ENCODE measurements at places on chromosomes 13 and 19.

DNA sequence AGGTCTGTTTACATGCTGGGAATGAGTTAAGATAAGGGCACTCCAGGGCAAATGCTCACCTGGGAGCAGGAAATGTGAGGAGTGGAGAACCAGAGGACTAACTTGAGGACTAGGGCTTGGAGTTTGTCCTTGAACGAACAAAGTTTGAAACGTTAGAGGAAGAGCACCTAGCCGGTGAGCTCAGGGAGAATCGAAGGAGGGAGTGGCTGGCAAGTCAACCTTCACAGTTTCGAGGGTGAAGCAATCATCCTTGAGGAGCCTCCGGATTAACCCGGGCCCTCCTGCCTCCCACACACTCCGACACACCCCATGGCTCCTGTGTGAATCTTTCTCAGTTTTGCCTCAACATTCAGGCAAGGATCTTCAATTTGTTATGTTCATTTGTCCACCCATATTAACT is 58.6 kb downstream of the LMO7 start:
- DNase-seq, result no peak

DNA sequence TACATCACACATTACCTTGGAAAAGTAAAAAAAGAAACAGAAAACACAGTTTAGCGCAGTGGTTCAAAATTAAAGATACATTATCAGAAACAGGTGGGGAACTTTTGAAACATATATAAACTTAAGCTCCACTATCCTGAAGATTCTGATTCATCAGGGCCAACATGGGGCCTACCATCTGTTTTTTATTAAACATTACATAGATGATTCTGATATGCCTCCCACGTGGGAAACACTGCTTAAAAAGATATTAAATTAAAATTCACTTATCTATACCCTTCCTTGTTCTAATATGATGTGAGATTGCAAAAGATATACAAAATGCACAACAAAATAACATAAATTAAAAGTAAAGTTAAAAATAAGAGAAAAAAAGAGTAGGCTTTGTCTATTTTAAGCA is 125.0 kb downstream of the VWA8 start:
- no peak for DNase-seq

DNA sequence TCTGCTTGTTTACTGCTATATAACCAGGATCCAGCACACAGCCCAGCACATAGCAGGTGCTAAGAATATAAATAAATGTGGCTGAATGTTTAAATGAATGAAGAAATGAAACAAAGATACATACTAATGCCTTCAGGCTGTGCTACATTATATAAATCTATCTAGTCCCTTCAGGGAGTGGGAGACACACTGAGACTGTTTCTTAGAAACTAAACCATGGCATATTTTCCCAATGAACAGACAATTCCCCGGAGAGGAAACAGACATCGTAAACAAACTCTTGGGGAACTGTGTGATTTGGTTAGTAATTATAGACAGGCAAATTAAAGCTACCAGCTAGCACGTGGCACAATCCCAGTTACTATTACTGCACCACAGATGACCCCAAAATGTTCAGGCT is 9.7 kb upstream of the FEM1A start:
- DNase-seq, result no peak

- DNase-seq, result no peak
Measured at GRCh38 chr13:42876887-42877545, 95.6 kb downstream of the FAM216B start.

GRCh38 chr13:81275666-81276258 is 934.8 kb upstream of the SPRY2 start:
- no peak for DNase-seq

DNA sequence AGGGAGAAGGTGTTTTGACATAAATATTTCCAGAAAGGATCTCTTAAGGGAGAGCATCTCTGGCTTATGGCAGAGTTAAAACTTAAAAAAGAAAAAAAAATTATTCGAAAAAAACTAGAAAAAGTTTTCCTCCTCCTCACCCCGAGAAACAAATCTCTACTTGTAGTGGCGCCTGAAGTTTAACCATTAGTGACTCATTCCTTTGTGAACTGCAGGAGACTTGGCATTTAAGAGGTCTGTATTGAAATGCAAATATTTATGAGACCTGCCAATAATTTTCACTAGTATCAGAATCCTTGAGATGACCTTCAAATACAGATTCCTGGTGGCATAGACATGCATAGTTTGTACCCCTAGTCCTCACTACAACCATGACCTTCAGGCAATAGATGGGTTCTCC is 64.9 kb upstream of the MED4 start:
- DNase-seq, result no peak

DNA sequence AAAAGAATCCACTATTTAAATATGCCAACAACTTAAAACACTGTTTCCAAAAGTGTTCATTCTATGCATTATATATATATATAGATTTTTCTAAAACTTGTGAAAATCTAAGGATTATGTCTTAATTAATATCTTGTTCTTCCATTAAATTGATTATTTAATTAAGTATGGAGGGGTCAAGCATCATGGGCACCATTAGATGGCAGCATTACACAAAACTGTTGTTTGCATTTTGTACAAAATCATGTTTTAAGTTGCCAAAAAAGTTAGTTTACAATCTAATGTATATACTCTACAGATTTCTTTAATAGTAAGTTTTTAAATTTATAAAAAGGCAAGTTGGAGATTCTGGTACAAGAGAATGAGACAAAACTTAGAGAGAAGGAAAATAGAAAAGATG is 213.2 kb upstream of the EDNRB start:
- DNase-seq, result no peak

DNA sequence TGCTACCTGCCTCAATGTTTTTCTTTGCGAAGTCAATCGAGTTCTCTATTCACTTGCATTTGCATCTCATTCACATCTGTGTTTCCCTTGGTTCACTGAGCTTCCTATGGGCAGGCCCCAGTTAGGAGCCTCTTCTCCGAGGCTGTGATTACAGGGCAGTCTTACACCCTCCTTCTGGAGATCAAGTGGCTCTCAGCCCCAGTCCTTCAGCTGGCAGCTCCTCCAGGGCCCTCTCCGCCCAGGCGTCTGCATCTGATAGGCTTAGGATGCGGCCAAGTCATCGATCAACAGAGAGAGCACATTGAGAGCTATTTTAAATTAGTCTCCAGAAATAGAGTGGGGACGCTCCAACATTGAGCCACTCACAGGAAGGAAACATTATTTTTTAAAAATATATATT is 44.2 kb downstream of the MBNL2 start:
- DNase-seq, result no peak

DNA sequence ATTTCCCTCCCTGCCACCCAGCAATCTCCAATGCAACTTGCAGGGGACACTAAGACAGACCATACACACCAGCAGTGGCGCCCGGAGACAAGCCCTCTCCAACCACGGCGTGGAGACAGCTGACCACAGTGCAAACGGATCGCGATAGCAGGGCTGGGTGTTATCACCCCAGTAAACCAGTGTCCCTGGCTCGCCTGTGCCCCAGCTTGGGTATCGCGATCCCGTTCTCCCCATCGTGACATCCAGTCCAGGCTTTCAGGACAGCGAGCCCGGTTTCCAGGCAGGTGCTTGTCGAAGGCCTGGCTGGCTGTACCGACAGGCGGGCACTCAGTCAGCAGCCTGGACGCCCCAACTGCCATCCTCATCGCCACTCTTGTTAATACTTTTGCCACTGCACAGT is 20.7 kb upstream of the NANOS2 start:
- no peak for DNase-seq

- DNase-seq, result no peak
Measured at GRCh38 chr19:15289673-15290072, 42.7 kb downstream of the BRD4 start.

DNA sequence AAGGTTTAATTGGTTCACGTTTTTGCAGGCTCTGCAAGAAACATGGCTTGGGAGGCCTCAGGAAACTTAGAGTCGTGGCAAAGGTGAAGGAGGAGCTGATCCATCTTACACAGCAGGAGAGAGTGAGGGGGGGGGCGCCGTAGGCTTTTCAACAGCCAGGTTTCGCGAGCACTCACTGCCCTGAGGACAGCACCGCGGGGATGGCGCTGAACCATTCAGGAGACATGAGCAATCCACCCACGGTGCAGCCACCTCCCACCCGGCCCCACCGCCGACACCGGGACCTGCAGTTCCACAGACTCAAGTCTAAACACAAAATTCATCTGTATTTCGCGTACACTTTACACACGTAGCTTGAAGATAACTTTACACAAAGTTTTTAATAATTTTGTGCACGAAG is 73.6 kb downstream of the KDM4B start:
- no peak for DNase-seq

DNA sequence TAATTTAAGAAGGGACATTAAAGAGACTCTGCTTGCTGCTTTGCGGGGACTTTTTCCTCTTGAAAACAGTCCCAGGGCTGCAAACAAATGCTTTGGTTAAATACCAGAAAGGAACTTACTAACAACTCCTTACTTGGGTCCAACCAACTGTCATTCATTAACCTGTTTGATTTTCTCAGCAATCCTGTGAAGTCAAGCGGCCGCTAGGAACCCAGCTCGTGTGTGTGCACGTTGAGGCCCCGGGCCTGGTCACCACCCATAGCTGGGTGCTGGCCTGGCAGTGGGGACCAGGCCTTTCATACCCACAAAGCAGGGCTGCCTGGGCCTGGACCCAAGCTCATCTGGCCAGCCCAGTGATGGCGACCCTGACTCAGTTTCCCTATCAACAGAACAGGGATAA is 50.7 kb downstream of the C1QTNF9 start:
- no peak for DNase-seq

DNA sequence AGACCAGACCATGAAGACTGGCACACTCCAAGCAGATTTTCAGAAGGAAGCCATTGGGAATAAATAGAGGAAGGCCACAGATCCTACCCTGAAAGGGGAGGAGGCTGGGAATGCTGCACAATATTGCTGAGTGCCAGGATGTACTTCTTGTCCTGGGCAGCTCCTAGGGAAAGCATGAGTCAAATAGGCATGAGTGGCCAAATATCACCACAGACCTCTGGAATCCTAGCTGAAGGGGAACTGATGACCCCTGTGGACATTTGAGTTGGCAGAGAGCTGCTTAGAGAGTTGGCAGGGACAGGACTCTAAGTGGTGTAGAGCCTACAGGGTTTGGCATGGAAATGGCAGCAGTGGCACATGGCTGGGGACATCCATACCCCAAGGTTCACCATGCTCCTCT is 234.3 kb upstream of the TRPC4 start:
- no peak for DNase-seq

DNA sequence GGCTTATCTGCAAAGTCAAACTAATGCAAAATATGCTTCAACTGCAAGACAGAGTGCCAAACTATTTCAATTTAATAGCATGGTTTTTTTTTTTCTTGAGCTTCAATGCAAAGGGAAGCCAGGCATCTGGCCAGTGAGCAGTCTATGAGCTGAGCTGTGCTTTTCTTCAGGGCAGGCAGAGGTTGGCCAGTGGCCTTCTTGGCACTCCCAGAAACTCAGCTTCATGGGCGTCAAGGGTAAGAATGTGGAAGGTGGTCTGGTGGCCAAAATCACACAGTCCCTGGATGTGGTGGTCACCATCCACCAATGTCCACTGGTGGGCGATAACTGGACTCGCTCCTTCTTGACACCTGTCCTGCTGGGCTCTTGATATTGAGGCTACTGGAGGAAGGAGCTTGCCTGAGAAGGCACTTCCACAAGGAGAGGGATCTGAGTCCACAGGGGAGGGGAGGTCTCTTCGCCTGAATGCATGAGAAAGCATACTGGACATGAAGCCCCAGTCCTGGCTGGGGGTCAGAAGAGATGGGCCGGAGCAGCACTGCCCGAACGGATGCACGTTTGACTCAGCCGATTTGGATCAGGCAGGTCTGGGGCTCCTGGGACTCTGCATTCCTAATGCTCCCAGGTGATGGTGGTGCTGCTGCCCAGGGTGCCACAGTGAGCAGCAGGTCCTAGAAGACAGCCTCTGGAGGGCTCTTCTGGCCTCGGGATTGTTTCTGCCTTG is 17.1 kb downstream of the COL4A2 start:
- DNase-seq, result no peak

DNA sequence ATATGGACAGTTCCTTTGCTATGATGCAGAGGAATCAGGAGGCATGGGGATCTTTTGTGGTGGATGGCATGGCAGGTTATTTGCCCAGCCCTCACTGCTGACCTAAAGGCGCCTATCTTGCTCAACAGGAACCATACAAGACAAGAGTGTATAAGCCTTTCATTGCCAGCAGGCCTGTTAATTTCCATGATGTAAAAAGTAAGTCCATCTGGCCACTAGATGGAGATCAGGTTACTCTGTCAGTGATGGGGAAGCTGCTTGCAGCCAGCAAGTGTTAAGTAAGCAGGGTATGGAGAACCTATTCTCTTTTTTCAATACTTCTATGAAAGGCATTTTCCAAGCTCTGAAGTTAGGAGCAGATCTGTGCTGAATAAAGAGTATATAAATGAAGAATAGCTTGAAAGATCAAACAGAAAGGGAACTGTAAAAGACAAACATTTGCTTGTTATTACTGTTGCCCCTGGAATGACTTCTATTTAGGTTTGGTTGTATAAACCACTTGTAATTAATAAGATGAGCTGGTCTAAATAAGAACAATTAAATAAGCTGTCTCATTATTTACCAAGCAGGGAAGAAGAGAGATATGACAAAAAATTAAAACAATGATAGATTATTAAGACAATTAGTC is 210.9 kb downstream of the RGCC start:
- DNase-seq, result peak; percentile 19

- no peak for DNase-seq
Measured at GRCh38 chr19:2556221-2557092, 80.5 kb downstream of the GADD45B start.

DNA sequence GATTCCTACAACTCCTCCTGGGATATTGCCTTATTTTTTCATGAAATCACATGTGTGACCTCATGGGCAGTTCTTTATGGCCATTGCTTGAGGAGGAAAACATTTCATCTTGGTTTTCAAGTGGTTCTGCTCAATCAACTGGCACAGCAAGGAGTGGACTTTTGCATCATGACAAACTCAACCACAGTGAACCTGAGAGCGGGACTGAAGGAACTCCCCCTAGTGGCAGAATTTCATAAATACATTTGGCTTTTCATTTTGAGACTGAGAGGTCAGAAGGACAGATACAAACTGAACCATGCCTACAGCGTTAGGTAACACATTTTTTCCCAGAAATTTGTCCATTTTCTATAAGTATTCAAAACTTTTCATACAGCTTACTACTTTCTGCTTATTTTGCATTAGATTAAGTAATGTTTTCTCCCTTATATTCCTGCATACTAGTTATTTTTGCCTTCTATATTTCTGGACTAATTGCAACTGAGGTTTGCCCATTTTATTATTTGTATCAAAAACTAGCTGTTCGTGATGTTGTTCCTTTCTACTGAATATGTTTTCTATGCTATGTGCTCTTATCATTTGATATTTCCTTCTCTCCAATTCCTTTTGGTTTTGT is 13.4 kb upstream of the SIGLEC12 start:
- peak; percentile 50 for DNase-seq

GRCh38 chr13:85441364-85441763 is 357.9 kb downstream of the SLITRK6 start:
- no peak for DNase-seq

GRCh38 chr13:25762795-25763377 is 288.9 kb downstream of the SHISA2 start:
- no peak for DNase-seq

DNA sequence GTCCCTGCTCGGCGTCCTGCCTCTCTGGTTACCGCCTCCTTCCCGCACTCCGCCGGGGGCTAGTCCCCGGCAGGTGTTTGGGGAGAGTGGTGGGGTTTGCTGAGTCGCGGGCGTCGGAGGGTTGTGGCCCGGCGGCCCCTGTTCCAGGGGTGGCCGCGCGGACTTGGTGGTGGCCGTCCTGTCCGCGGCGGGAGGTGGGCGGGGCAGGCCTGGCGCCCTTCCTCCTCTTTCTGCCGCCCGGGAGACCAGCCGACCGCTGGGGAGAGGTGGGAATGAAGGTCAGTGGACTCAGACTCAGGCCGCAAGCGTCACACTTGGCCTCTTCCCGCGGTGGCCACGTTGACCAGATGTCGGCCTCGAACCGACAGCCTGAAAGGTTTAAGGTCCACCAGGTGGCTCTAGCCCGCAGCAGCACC is 61.8 kb downstream of the ZNF723 start:
- DNase-seq, result no peak

Data from stimulated activated CD4-positive, alpha-beta T cell treated with anti-CD3 and anti-CD28 coated beads, Interleukin-4, amount 100 ng/mL, for 24 hours (primary cell).